ENCODE measurements at places on chromosomes 4 and X.

DNA sequence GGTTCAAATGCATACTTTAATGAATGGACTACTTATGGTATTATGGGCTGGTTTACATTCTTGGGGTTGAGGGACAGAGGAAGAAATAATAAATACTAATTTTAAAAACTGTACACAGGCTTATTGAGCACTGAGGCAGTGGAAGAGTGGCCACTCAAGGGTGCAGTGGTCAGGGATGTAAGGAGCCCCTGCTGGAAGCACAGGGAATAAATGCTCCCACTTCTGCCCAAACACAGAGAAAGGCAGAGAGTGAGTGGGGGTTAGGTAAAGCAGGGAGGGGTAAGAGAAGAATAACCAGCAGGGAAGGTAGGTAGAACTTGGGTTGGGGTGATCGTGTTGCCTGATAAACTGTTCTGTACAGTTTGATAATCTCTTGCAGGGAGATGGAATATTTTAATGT is 60.0 kb downstream of the GAB1 start:
- DNase-seq = no peak

DNA sequence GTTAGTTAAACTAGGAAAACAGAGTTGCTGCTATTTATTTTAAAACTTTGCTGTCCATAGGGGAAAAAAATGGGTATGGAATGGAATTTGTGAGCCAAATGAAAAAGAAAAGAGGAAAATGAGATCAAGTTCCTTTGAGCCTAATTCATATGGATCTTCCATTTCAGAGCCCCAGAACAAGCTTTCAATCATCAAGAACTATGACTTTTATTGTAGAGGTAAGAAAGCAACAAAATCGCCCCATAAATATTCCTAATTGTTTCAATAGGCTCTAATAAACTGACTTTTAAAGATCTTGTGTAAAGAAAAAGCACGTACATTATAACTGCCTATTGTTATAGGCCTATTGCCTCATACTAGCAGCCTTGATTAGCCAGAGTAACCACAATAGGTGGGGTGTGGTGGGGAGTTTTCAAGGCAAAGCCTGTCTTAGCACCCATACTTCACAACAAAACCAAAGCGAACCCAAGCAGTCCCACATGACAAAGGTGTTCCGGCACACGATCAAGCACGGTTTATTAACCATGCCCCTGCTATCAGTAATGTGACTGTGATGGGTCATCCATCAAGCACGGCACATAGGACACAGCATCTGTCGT is 44.4 kb downstream of the RBM47 start:
- no peak for DNase-seq

DNA sequence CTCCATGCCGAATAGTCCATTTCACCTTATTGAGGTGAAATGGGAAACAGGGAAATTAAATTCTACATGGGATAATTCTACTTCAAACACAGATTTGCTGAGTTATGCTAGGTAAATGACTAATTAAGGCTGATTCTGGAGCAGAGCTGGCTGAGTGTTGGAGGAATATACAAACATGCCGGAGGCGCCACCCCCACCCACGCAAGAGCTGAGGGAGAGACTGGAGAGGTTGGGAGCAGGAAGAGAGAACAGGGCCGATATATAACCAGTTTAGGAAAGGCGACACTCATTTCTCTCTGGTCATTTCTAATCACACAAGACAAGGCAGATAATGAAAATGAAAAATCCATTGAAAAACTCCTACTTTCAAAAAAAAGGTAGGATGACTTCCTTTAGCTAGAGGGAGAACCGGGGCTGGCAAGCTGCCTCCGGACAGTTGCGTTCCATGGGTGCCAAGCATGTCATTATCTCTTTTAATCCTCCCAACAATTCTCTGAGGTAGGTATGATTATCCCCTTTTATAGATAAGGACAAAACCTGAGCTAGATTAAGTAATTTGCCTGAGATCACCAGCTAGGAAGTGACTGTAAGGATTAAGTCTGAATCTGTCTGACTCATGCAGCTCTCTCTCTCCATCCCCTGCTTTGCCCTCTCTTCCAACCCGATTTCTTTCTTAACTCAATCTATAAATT is 27.6 kb upstream of the CFAP299 start:
- no peak for DNase-seq

DNA sequence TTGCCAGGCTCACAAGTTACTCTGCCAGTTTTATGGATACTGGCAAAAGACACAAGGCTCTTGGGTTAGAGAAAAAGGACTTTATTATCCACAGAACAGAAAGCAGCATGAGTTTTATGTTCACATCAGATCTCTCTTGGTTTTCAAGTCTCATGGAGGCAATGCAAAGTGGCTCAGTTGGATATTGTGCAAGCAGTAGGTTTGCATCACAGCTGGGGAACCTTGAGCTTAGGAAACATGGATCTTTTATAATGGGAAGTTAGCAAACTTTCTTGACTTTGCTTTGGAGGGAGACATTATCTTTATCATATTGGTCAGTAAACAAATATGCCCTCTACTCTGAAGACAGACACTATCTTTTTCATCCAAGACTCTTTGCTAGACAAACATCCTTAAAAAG is 109.2 kb upstream of the GRPR start:
- no peak for DNase-seq

DNA sequence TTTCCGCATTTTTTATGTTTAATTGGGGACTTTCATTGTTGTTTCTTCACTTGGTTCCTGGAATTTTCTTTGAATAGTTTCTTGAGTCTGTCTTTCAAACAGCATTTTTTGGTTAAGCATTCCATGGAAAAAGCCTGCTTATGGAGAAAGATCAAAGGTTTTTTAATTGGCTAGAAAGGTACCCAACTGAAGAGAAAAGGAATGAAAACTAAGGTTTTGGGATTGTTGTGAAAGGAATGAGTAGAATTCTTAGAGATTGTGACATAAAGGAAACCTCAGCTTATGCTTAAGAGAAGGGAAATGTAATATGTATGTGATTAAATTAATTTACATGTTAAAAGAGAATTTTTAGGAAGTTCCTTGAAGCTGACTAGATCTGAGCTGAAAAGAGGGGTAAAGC is 82.8 kb downstream of the CCKAR start:
- DNase-seq = no peak

DNA sequence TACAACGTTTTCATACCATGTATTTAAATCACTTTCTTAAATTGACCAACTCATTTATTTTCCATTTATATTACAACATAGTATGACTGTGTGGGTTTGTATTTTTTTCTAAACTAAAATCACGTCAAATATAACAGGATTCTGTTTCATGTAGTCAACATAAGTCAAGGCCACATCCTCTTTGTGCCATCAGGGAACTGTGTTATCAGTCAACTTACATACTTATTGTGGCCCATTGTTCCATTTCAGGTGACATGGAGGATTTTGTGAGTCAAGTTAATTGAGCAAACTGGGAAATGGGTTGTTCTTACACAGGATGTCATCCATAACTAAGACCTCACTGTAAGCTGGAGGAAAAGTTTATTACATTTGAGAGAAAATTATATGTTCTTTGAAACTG is 35.9 kb downstream of the STK26 start:
- DNase-seq = no peak

DNA sequence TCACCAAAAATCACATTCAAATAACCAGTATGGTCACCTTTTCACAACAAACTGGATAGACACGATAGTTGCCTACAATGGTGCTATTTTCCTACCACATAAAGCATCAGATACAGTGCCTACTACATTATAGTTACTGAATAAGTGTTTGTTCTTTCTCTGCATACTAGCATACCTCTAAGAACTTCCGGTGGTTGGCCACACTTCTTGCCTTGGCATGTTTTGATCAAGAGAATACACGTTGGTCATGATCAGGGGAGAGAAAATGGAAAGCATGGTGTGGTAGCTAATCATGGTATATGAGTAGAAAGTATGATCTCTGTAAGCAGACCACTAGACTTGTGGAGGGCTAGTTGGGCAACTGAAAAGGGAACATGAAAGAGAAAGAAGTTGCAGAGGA is 322.8 kb upstream of the DIAPH2 start:
- DNase-seq = no peak

GRCh38 chr4:160142579-160142978 is 1039.7 kb downstream of the RAPGEF2 start:
- no peak for DNase-seq

DNA sequence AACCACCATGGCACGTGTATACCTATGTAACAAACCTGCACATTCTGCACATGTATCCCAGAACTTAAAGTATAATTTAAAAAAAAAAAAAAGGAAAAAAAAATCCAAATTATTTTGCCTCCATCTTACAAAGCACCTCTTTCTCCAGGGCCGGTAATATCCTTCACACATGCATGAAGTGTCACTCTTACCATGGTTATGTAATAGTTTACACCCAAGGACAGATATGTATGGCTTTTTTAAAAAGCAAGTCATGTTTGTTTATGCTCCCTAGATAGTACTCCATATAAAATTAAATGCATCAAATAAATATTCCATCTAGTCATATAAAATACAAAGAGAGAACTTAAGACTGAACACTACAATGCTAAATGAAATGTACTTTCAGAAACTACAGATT is 22.5 kb downstream of the CHIC2 start:
- DNase-seq = no peak

GRCh38 chr4:156948738-156949137 is 22.9 kb downstream of the PDGFC start:
- DNase-seq = no peak

GRCh38 chr4:85200106-85200505 is 233.6 kb upstream of the WDFY3 start:
- no peak for DNase-seq

- DNase-seq = no peak
Measured at GRCh38 chr4:85675076-85676049, 200.4 kb downstream of the ARHGAP24 start.

- DNase-seq = no peak
Measured at GRCh38 chrX:97471071-97471470, 587.4 kb downstream of the RPA4 start.

DNA sequence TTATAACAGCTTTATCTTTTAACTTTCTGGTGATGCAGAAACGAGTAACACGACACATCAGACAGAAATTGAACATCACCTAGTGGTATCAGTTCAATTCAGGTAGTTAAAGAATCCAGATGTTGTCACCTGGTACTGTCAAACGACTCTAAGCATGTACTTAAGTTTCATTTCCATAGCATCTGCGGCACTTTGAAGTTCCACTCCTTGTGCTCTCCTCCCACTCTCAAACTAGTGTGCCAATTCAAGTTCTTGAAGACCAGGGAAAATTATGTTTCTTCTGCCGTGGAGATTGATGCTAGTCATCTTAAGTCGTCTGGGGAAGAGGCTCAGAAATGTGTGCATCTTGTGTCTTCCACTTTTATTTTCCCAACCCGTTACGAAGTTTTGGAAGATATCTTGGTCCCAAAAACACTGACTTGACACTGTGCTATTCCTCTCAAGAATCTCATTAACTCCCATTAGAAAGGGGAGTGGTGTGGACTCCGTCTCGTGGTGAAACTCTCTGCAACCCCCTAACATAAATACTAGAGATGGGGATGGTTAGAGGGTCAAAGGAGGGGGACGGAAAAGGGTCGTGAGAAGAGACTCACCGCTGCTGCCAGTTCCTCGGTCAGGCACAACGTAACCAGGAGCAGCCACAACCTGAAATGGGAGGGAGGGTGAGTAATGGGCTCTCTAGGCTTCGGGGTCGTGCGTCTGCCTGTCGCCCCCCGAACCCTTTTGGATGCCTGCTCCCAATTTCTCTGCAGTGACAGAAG is 693 bp downstream of the COL4A6 start:
- no peak for DNase-seq

Data from GM18507 (cell line).